Right cardiac atrium (tissue), 5 donors: ENCODE measurements at places on chromosomes 13 and 19.

- DNase-seq: no peak
Observed at GRCh38 chr19:28884786-28885476, 328.0 kb downstream of the UQCRFS1 start.

DNA sequence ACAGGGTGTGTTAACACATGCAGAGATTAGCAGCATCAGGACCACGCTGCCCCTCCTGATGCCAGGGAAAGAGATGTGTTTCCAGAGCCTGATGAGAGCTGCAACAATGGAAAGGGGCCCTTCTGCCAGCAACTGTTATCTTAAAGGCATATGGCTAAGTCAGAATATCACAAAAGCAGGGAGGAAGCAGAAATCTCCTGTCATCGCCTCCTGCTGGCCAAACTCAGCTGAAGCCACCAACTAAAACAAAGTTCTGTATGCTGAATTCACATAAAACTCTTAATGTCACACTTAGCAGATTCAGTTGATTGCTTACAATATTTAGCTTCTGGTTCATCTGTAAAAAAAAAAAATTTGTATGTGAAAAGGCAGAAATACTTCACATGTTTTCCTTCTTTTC is 178.2 kb downstream of the GPC5 start:
- no peak for DNase-seq

DNA sequence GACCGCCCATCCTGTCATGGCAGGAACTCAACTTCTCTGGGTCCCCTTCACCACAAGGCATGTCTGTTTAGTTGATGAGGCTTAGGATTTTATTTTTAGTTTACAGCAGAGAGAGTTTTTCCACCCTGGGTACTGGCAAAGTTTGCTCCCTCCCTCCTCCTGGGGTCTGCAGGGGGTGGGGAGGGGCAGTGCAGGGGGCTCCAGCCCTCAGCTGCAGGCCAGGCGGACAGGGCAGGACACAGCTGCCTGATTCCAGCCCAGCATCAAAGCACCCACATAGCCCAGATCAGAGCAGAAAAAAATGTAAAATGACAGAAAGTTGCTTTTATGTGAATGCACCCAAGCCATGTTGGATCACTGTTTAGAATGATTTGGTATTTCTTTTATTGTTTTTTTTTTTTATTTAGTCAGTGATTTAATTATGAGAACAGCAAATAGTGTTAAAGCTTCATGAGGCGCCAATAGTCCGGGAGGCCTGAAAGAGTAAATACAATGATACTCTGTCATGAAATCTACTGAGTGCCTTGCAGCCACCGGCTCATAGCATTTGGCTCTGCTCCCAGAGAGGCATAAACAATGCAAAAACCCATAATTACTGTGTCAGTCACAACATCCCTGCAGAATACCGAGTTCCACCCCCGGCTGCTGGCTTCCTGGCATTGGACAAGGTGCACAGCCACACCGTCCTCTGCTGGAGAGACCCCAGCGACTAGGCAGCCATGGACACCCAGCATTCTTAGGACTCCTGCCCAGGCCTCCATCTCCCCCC is 923.5 kb downstream of the UQCRFS1 start:
- peak; percentile 59 for DNase-seq

DNA sequence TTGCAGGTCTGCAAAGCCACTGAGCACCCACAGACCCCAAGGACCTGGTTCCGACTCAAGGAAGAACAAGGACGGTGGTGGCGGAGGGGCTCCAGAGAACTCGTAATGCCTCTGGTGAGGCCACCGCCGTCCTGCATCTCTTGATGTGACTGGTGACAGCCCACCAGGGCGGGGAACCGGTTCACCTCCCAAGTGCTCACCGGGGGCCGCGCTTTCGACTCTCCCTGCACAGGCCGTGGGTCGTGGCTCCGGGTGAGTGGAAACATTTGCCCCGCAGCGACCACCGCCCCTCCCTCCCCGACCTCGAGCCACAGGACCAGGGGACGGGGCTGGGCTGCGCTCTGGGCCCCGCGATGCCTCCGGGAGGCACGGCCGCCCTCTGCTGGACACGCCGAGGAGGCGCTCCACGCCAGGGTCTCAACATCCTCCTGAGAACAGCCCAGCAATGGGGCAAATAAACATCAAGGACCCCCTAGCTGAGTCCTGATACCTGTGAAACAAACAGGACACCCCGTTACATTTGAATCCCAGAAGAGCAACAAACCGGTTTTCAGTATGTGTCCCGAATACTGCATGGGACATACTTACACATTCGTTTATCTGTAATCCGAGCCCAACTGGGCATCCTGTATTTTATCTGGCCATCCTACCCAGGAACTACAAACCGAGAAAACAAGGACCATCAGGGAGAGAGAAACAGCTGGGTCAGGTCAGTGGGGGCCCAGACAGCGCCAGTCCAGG is 3.9 kb upstream of the PLPP2 start:
- peak; percentile 69 for DNase-seq

DNA sequence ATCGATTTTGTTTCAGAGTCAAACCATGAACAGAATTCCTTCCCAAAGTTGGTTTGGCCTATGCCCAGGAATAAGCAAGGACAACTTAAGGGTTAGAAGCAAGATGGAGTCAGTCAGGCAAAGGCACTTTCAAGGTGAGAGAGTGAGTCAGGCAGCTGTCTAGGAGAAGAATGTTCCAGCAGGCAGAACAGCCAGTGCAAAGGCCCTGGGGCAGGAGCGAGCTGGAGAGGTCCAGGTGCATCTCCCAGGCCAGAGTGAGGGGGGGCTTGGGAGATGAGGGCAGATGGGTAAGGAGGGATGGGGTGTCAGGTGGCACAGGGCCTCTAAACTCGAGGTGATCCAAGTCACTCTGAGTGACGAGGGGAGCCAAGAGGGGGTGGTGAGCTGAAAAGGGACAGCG is 9.2 kb upstream of the GRWD1 start:
- no peak for DNase-seq

DNA sequence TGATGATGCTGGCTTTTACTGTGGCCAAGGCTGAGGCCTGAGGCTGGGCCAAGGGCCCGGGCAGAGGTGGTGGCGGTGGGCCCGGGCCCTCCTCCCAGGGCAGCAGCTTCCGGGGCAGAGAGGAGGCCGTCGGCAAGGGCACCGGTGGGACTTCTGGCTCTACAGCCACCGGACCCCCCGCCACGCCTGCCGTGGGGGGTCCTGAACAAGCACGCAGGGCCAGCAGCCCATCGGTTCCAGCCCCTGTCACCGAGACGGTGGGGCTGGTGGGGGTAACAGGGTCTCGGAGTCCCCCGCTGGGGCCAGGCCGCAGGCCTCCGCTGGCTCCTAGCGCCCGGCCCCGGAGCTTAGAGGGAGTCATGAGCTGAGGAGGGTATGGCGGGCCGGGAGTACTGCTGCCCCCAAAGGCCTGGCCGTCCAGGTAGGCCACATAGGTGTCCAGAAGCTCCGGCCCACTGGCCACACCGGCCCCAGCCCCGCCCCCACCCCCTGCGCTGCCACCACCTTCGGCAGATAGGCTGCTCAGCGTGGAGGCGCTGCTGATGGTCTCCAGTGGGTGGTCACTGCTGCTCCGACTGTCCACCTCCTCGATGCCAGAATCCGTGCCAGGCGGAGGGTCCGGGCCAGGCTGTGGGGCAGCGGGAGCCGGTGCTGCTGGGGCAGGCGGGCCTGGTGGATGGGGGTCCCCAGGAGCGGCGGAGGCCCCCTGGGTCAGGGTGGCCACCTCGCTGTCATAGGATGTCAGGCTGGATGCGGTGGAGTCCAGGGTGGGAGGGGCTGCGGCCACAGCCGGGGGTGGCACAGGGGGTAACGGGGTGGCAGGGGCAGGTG is 17.3 kb downstream of the C19orf81 start:
- DNase-seq: no peak

DNA sequence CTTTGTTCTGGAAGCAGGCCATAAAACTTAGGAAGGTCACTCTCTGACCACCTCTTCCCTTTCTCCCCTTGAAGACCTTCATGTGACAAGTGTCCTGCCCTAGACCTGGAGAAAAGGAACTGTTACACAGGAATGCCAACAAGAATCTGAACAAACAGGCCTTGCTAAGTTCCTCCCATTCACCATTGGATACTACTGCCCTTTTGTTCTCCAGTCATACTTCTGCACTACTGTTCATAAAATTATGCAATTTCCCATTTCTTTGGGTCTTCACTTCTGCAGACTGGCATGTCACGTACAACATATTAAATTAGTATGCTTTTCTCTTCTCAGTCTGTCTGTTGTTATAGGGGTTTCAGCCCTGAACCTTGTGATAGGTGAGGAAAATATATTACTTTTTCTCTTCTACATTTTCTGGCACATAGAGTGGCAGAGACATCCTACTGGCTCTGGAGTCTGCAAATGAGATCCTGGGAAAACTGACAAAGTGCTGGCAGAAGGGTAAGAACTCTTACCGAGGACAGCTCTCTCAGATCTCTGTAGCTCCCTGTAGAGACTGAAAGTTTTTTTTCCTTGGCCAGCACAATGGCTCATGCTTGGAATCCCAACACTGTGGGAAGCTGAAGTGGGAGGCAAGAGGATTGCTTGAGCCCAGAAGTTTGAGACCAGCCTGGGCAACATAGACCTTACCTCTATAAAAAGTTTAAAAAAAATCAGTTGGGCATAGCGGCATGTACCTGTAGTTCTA is 87.6 kb upstream of the SPRY2 start:
- no peak for DNase-seq

GRCh38 chr19:46733690-46734292 is 12.1 kb upstream of the FKRP start:
- DNase-seq: no peak

DNA sequence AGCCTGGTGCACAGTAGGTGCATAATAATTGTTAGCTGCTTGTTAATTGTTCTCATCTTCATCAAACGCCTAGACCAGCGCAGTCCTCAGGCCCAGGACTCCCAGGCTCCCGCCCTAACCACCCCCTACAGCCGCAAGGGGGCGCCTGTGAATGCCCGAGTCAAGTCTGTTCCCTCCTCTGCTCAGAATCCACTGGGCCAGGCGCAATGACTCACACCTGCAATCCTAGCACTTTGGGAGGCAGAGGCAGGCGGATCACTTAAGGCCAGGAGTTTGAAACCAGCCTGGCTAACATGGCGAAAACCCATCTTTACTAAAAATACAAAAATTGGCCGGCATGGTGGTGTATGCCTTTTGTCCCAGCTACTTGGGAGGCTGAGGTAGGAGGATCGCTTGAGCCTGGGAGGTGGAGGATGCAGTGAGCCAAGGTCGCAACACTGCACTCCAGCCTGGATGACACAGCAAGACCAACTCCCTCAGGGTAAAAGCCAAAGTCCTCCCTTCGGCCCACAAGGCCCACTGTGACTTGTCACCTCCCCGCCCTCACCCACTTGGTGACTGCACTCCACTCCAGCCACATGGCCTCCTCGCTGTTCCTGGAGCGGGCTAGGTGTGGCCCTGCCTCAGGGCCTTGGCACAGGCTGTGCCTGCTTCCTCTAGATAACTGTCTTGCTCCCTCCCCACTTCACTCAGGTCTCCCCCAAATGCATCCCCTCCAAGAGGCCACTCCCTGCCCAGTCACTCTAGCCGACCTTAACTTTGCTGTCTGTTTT is 9.1 kb downstream of the ZNF653 start:
- peak; percentile 86 for DNase-seq

DNA sequence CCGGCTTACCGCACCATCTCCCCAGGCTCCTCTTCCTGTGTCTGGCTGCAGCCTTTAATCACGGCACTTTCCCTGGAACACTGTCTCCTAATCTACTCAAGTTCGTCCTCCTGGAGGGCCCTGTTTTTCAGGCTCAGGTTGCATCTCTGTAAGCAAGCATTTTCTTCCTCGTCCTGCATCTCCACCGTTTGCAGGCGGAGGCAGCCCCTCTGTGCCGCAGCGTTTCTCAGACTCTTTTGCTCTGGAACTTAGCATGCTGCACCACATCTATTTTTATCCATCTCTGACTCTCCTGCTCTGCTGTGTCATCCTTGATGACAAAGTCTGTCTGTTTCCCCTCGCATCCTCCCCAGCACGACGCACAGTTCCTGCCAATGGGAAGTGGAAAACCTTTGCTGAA is 117.5 kb downstream of the ATP8A2 start:
- DNase-seq: no peak

DNA sequence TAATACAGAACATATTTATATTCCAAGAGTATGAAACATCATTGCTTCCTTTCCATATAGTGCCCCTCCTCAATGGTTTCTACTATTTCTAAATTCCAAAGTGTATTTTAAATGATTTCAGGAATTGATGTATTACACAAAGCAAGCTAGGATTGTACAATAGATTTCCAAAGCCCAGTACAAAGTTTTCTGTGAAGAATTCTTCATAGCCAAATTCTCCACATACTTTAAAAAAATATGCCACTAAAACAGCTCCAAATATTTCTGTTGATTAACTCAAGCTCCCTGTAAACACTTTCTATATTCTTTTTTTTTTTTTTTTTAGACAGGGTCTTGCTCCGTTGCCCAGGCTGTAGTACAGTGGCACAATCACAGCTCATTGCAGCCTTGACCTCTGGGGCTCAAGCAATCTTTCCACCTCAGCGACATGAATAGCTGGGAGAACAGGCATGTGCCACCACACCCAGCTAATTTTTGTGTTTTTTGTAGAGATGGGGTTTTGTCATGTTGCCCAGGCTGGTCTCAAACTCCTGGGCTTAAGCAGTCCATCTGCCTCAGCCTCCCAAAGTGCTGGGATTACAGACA is 50.6 kb downstream of the ELF1 start:
- no peak for DNase-seq

- DNase-seq: no peak
Observed at GRCh38 chr13:56988543-56988942, 152.2 kb upstream of the PRR20A start.

DNA sequence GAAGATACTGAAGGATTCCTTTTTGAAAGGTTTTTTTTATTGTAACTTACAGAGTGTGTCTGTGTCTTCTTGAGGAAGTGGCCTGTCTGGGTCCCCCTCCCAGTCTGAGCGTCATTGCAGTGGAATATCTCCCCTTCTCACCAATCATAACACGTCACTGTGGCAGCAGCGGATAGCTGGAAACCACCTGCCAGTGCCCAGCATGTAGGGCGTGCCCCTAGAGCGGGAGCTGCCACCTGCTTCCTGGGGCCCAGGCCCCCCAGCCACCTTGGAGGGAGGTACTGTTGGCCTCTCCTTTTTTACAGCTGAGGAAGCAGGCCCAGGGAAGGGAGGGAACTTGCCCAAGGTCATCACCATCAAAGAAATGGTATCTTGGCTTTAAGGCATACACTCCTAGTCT is 4.6 kb upstream of the DNM2 start:
- DNase-seq: no peak

- no peak for DNase-seq
Observed at GRCh38 chr13:38309397-38309796, 40.3 kb upstream of the UFM1 start.

DNA sequence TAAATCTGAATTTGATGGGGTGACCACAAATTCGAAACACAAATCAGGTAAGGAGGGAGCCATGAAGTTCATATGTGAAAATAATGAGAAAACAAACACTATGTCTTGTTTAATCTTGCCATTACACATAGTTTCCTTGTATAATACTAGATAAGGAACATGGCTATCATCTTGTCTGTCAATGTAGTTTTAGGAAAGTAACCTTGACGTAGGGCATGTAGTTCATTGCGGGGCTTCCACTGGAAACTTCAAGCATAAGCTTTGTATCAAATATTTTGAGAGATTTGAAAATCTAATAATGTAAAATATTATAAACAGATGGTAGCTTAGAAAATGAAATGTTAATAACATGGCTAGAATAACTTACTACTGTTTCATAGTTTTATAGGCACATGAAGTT is 8.8 kb downstream of the BIVM start:
- DNase-seq: no peak
